ENCODE measurements at places on chromosomes 6 and 20.
A peak's percentile ranks its signal among the peaks of the same experiment; 100 is the strongest.

- DNase-seq, result no peak
These were observed 23.9 kb upstream of the PRL start for GRCh38 chr6:22320750-22321149.

DNA sequence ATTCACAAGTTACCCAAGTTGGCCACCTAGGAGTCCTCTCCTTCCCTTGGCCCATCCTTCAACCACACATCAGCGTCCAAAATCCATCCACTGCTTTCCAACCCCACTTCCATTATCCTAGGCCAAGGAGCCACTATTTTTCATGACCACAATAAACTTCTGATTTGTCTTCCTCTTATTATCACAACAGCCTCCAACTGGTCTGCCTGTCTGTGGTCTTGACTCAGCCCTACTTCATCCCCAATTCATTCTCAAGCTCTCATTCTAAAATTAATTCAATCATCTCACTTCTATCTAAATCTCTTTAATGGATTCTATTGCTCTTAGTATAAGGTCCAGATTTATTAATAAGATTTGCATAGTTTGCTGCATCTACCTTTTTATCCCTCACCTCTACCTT is 189.0 kb upstream of the PRDM1 start:
- DNase-seq, result no peak

GRCh38 chr6:147447835-147448611 is 60.5 kb upstream of the SAMD5 start:
- no peak for DNase-seq

DNA sequence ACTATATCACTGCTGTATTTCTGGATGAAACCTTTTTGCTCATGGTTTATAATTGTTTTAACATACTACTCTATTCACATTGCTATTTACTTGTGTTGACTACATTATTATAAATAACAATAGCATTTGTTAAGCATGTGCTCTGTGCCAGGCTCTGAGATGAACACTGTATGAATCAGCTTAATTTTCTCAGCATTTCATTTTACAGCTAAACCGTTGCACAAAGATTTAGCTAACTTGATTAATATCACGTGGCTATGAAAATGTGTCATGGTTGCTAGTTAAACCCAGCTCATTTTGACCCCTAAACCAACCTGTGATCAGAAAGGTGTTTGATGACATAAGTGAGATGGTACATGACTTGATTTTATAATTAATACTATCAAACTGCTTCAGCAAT is 77.5 kb downstream of the NCOA7 start:
- no peak for DNase-seq

DNA sequence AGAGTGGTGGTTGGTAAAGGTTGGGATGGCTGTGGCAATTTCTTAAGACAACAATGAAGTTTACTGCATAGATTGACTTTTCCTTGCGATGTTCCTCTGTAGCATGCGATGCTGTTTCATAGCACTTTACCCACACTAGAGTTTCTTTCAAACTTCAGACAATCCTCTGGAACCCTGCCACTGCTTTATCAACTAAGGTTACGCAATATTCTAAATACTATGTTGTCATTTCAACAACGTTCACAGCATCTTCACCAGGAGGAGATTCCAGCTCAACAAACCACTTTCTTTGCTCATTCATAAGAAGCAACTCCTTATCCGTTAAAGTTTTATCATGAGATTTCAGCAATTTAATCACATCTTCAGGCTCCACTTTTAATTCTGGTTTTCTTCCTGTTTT is 161.2 kb upstream of the NRSN1 start:
- DNase-seq, result no peak

- no peak for DNase-seq
These were observed 108.3 kb upstream of the PHACTR1 start for GRCh38 chr6:12608016-12608860.

DNA sequence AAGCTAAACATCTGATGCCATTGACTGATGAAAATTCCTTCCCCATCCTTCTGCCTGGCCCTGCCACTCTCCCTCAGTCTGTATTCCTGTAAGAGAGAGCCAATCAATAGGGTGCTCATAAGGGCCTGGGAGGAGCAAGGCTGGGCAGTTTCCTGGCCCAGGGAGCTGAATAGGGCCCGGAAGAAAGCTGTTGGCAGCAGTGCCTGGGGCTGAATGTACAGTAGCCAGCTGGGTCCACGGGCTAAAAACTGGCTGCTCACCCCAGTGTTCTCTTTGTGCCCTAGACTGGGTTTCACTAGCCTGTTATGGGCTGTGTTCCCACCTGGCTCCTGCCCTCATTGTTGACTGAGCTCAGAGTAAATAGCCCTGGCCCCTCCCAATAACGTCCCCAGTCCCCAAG is 1.7 kb upstream of the WFDC2 start:
- peak; percentile 67 for DNase-seq

DNA sequence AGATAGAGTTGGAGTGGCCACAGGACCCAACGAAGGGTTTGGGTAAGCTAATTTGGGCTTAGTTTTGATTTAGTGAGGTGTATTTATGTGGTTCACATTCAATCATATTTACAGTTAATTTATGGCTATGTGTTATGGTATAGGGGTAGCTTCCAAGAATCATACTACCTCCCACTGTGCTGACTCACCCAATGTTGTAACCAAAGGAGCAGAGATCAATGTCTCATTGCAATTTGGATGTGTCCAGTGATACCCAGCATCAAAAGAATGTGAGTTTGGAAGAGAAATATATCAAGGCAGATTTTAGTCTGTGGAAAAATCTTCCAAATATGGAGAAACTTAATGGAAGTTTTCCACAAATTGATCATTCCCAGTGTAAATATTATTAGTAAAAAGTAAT is 25.3 kb upstream of the SMIM8 start:
- no peak for DNase-seq

Measured in NCI-H510A (cell line).